ENCODE measurements at places on chromosomes 3 and 15.

DNA sequence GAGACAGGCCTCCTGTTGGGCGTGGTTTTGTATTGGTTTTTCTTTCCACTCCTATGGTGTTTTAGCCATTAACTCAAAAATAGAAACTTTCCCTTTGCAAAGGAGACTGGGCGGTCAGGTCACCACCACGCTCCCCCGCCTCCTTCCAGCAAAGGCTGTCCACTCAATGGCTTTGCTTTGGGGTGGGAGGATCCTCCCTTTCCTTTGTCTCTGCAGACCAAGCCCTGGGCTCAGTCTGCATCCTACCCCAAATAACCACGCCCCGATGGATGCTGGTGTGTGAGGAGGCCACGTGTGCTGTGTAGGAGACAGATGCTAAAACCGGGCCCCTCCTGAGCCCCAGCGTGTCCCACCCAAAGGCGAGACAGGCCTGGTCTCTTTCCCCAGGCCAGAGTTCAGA, 68.5 kb downstream of the GRIP2 start:
- DNase-seq = no peak

GRCh38 chr3:178475062-178475461, 61.2 kb upstream of the KCNMB2 start:
- no peak for DNase-seq

GRCh38 chr3:186624598-186624997, 11.7 kb downstream of the AHSG start:
- DNase-seq = no peak

- DNase-seq = no peak
Measured at GRCh38 chr15:79007066-79007465, 62.2 kb upstream of the CTSH start.

DNA sequence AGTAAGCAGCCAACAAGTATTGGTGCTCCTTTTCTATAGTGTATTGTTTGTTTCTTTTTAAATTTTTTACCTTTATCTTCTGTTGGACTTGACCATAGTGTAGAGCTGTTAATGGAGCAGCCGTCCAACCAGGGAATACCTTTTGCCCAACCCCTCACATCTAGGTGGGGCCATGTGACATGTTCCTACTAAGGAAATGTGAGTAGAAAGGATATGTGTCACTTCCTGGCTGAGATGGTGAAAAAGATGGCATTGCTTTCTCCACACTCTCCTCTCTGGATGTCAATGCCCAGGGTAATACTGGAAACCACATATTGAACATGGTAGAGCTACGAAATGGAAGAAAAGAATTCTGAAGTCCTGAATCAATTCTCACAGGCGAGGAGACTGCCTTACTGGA, 218.8 kb downstream of the TBL1XR1 start:
- DNase-seq = no peak

DNA sequence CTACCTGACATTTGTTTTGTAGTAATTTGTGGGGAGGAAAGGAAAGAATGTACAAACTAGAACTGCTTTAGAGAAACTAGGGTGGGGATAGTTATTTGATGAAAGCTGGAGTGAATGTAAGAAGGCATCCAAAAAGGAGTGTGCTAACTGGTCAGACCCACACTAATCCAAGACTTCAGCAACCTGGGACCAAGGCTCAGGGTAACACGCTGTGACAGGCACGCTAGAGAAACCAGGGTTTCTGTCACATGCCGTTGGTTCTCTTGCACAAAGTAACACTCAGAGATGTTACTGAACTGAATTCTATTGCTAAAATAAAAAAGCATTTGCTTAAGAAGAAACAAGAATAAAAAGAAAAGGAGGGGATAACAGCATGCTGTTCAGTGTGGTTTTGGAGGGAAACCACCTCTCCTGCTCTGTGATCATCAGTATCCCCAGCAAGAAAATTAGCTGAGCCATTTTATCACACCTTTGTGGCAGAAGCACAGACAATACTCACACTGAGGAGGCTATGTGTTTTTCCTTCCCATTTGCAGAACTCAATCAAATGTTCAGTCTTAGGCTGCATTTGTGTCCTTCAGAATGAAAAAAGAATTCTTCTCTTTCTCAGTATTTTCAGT, 2.8 kb upstream of the CCDC80 start:
- no peak for DNase-seq

DNA sequence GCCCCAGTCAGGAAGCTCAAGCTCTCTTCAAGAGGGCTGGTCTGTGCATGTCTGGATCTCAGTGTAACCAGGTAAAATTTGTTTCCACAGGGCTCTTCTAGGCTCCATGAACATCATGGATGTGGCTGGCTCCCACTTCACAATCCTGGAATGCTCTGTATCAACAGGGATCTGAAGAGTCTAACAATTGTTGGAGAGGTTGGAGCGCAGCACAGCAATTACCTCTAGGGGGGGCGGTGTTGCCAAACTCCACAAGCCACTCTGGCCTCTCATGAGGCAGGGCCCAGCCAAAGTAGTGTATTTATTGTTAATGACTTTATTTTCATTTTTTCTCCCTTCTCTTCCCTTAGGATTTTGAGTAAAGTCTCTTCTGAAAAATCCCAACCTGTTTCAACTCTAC, 6.1 kb upstream of the EIF2B5 start:
- DNase-seq = no peak

- DNase-seq = no peak
Measured at GRCh38 chr15:98169551-98169950, 209.0 kb downstream of the ARRDC4 start.

DNA sequence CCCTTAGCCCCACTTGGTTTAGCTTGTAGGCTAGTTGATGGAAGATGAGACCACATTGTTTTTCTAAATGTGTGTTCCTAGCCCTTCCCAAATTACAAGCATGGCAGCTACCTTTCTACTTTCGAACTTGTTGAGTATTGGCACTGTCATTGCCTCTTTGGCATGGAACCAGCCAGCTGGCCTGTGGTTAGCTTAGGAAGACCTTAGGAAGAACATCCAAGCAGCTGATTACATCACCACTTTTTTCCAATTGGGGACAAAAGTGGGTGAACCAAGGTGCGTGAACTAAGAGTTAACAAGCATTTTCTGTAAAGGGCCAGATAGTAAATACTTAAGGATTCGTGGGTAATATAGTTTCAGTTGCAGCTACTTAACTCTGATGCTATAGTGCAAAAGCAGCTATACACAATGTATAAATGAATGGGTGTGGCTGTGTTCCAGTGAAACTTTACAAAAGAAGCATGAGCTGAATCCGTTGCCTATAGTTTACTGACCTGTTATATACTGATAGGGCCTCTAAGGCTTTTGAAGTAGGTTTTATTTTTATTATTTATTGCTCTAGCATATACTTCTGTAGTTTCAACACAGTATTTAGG, 8.5 kb downstream of the KLHL18 start:
- no peak for DNase-seq

GRCh38 chr3:108623504-108623903, 34.0 kb downstream of the DZIP3 start:
- DNase-seq = no peak

GRCh38 chr3:159760046-159760445, 228.6 kb upstream of the IL12A start:
- no peak for DNase-seq

DNA sequence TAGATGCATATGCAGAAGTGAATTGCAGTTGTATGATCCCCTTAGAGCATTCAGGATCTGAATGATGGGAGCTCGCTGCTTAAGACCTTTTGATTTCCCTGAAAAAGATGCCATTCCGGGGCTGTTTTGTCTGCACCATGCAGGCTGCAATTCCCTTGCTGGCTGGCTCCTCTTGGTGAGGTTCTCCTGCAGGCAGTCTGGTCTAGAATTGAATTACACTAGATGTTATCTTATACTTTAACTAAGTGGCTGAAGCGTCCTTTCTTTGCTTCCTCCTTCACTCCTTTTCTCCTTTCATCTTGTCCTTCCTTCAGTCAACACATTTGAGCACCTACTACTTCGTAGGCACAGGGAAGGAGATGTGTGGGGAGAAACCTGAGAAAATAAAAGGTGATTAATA, 18.6 kb upstream of the MYZAP start:
- no peak for DNase-seq

DNA sequence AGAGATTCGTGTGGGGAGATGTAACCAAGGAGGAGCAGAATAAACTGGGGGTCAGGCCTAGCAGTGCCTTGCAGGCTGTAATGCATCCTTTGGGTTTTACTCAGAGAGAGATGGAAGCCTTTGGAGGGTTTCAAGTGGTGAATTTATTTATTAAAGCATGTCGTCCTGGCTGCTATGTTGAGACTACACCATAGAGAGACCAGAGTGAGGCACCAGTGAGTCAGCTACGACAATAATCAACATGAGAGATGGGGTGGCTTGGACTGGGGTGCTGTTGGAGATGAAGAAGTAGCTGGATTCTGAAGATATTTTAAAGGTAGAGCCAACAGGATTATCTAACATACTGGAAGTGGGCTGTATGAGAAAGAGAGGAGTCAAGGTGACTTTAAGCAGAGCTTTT, 335.3 kb upstream of the ARHGEF26 start:
- no peak for DNase-seq

DNA sequence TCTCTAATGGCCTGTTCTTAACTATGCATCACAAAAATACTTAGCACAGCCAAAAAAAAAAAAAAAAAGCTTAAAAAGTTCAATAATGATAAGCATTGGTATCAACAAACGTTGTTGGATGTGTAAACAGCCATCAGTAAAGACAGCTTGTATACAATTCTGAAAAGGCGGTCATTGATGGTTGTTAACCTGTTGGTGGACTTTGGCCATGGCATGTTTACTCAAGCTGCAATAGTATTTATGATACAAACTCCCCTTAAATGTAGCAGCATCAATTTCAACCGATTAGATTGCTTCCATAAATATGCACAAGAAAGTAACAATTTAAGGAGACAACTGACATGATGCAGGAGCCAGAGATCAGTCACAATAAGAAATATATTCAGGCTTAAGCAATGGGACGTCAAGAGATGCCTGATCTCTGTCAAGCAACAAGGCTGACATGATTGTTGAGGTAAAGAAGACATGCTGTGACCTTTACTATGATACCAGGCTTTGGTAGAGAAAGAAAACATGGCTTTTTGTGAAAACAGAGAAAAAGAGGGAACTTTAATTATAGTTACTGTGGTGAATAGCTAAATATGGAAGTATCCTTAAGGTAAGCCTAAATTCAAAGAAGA, 14.2 kb upstream of the SLC7A14 start:
- DNase-seq = no peak

- DNase-seq = no peak
Measured at GRCh38 chr3:42489937-42490227, 12.6 kb upstream of the VIPR1 start.

DNA sequence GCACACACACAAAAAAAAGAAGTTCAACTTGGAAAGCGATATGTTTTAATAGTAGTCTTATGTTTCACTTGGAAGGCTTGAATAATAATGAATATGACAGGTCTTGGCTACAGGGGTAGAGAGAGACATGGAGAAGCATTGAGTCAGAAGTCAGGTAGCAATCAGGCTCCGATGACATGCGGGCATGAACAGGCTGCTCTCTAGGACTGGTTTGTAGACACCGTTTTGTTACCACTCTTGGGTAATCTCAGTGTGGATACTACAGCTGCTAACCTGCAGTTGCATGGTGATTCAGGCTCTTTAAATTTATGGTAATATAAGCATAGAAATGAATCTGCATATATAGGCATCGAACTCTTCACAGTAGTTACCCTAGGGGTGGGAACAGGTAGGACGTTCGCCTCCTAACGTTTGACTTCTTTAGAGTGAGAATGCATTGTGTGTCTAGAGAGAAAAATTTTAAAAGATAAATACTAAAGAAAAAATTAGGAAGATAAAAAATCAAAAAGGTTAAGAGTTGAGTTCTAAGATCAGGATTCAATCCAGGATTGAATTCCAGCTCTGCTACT, 241.6 kb upstream of the KBTBD8 start:
- no peak for DNase-seq

GRCh38 chr3:171772427-171773056, 37.7 kb downstream of the PLD1 start:
- peak; percentile 41 for DNase-seq

DNA sequence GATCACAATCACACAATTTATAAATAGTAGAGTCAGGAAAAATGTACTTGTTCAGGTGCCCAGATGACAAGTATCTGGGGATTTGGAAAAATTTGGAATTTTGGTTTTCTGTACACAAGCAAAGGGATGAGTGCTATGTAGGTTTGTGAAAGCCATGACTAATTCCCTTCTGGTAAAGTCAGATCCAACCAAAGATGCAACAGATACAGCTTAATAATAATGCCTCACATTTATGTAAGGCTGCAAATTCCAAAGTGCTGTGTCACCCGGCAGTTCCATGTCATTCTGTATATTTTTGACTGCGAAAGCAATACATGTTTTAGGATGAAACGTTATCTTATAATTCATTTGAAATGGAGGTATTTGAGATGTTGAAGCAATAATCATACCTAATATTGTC, 102.7 kb upstream of the AGBL1 start:
- DNase-seq = no peak

GRCh38 chr15:67175643-67176071, 78.8 kb downstream of the AAGAB start:
- DNase-seq = no peak

Data from naive thymus-derived CD4-positive, alpha-beta T cell (primary cell).